ENCODE measurements at places on chromosomes 2 and 18.

DNA sequence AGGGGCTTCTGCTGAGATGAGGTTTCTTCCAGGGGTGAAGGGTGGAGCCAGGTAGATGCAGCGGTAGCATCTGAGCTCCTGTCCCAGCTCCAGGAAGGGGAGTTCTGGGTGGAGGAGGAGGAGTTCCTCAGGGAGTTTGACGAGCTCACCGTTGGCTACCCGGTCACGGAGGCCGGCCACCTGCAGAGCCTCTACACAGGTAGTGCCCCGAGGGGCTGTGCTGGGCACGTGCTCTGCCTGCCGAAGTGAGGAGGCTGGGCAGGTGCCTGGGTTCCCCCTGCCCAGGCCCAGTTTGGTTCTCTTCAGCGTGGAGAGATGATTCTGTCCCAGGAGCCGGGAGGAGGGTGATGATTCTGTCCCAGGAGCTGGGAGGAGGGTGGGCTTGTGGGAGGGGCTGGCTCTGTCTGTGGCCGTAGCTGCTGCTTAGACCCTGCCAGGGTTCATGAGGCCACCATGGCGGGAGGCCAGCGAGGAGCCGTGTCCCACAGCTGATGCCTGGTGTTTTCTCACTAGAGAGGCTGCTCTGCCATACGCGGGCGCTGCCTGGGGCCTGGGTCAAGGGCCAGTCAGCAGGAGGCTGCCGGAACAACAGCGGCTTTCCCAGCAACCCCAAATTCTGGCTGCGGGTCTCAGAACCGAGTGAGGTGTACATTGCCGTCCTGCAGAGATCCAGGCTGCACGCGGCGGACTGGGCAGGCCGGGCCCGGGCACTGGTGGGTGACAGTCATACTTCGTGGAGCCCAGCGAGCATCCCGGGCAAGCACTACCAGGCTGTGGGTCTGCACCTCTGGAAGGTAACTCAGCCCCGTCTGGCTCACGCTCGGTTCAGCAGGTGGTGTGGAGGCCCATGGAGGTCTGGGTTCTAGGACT, 8.2 kb downstream of the CAPN10 start:
- H3K4me3 ChIP-seq, result no peak overlapping the region
- H3K4me1 ChIP-seq, result no peaks in the 10 kb centered on the region
- no peak overlapping the region for H3K27ac ChIP-seq
- H3K27me3 ChIP-seq, result no peaks in the 10 kb centered on the region
- no peaks in the 10 kb centered on the region for H3K36me3 ChIP-seq
- DNase-seq, result no peak

DNA sequence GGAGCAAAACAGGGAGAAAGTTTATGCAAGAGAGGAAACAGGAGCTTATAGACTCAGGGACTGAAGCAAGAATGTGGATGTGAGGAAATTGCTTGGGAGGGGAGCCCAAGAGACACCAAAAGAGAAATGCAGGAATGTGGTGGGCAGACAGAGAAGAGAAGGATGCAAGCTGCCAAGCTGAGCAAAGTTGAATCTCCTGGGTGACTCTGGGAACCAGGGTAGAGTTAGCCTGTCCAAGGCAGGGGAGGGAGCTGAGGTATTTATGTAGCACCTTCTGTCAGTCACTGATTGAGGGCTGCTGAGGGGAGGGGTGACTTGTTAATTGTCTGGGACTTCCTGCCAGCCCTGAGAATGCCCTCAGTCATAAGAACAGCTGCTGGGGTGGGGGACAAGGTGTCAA, 464.3 kb downstream of the NBAS start:
- no peaks in the 10 kb centered on the region for H3K4me1 ChIP-seq
- no peak overlapping the region for H3K4me3 ChIP-seq
- H3K36me3 ChIP-seq, result no peaks in the 10 kb centered on the region
- H3K27me3 ChIP-seq, result no peaks in the 10 kb centered on the region

DNA sequence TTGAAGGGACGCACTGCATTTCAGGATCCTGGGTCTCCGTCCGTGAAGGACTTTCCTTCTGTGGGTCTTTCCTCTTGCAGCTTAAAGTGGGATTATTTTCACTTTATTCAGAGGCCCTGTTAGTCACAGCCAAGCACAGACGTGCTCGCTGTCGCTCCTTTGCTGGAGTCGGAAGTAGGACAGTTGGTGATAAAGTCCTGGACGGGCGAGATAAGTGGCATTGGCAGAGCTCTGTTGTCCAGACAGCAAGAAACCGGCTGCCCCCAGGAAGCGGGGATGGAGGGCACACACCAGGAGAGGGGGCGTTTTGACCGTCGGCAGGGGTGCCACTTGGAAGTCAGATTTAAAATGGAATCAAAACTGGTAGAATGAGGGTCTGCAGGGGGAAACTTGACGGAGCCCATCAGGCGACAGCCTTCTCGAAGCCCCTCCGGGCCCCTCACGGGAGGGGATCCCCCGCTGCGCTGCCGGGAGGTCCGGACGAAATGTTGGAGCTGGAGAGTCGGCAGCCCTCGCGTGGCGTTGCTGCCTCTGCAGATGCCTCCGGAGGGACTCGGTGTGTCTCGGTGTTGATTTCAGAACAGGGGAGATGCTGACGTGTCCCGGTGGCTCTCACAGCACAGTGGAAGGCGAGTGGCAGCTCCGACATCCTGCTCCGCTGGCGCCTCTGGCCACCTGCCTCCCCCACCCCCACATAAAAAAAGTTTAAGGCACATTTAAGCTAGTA, 124.2 kb downstream of the NFATC1 start:
- peak; percentile 45 for DNase-seq
- no peaks in the 10 kb centered on the region for H3K27me3 ChIP-seq
- H3K36me3 ChIP-seq, result no peaks in the 10 kb centered on the region
- H3K4me1 ChIP-seq, result no peaks in the 10 kb centered on the region

GRCh38 chr2:86791573-86791972, 860 bp upstream of the CD8A start:
- H3K27ac ChIP-seq, result no peak overlapping the region
- DNase-seq, result no peak
- H3K4me1 ChIP-seq, result no peaks in the 10 kb centered on the region

DNA sequence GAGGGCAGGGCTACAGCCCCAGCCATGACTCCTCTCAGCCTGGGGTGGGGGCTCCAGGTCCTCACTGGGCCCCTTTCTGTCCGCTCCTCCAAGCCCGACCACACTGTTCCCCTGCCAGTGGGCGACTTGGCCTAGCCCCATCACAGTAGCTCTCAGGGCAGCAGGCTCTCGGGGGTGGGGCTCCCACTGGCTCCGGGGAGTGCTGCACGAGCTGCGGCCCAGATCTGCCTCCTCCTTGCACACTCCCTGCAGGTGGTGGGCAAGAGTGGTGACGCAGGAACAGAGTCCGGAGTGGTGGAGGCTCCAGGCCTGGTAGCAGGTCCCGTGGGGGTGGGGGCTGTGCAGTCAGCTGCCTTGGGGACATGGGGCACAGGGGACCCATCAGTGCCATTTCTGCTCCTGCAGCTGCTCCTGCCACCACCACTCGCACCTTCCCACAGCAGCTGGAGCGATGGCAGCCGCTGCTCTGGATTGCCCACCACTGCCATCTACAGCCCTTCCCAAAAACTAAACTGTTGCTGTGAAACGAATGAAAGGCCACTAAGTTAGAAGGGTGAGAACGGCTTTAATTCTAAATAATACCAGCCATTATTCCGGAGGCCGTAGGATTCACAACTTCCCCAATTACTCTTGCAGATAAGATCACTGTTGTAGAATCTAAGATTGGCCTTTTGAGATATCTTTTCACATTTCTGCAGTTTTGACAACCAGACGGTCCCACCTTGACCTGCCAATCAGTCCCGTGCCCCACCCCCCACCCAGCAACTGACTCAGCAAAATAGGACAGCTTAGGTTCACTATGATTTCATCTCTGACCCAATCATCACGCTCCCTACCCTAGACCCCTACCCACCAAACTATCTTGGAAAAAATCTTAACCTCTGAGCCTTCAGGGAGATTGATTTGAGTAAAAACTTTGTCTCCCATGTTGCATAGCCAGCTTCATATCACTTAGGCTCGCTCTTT, 530.2 kb downstream of the DCC start:
- H3K4me1 ChIP-seq, result no peaks in the 10 kb centered on the region
- H3K27me3 ChIP-seq, result no peaks in the 10 kb centered on the region
- no peak for DNase-seq
- H3K36me3 ChIP-seq, result no peaks in the 10 kb centered on the region
- H3K27ac ChIP-seq, result no peak overlapping the region

GRCh38 chr18:59918320-59918755, 18.5 kb downstream of the PMAIP1 start:
- DNase-seq, result no peak
- no peaks in the 10 kb centered on the region for H3K36me3 ChIP-seq
- no peaks in the 10 kb centered on the region for H3K4me1 ChIP-seq
- no peak overlapping the region for H3K27ac ChIP-seq
- H3K4me3 ChIP-seq, result no peak overlapping the region

DNA sequence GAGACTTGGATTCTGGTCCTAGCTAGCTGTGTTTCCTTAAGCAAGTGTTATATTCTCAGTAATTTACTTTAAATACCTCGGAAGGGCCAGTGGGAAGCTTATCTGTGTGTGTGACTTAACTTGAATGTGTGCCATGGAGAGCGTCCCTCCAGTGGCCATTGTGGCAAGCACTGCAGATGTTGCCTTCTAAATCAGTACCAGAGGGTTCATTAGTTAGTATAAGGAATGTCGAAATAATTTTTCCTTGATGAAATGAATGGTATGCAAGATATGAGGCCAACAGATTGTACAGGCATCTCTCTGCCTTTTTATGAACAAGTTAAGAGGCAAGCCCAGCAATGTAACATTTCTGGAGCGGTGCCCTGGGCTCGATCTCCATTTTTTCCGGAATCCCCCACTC, 52.0 kb downstream of the FBXO36 start:
- no peaks in the 10 kb centered on the region for H3K27me3 ChIP-seq
- H3K36me3 ChIP-seq, result no peaks in the 10 kb centered on the region
- DNase-seq, result no peak
- no peak overlapping the region for H3K27ac ChIP-seq

DNA sequence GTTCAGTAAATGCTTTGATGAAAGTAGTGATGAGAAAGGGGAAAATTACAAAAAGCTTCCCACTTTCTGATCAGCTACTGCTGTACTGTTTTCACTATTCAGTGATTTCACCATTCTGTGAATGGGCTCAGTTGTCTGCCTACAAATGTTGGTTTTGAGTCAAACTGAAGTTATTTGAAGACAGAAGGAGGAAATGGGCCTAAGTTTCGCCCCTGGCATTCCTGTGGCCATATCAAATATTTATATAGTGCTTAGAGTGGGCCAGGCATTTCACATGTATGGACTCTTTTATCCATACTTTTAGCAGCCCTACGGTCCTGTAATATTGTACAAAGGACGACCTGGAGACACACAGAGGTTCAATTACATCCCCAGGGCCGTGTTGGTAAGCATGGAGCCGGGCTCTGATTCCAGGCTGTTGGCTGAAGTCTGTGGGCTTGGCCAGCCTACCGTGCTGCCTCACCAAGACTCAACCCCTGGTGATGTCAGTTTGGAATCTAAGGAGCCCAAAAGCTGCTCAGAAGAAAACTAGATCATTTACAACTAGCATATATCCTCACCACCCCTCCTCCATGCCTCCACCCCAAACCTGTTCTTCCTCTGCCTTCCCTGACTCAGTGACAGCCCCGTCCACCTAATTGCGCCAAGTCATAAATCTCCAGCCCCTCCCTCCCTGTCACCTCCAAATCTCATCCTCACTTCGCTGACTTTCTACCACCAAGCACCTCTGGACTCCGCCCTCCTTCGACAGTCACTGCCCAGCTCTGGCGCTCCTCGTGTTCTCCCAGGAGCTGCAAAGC, 10.1 kb upstream of the GRHL1 start:
- H3K27me3 ChIP-seq, result no peaks in the 10 kb centered on the region
- peak overlapping the region; percentile 66 for H3K27ac ChIP-seq
- no peak overlapping the region for H3K4me3 ChIP-seq
- H3K4me1 ChIP-seq, result no peaks in the 10 kb centered on the region
- DNase-seq, result no peak

- H3K27me3 ChIP-seq, result no peaks in the 10 kb centered on the region
- H3K4me1 ChIP-seq, result no peaks in the 10 kb centered on the region
- H3K4me3 ChIP-seq, result no peak overlapping the region
- DNase-seq, result no peak
These were observed 231.5 kb downstream of the PTH2R start for GRCh38 chr2:208638059-208638458.

DNA sequence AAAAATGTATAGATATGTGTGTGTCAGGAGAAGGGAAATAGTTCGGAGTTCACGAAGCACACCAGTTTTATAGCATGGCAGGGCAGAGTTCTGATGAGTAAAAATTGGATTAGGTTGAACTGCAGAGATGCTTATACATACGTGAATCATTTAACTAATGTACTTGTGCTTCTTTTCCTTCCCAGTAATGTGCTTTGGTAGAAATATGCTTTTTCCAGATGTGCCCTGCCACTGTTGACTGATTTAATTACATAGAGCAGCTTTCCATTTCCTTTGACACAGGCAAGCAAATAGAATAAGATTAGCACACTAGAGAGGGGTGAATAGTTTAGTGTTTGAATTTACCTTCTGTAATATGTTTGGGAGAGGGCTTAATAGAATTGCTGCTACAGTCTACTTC, 28.9 kb upstream of the ARMC9 start:
- H3K4me1 ChIP-seq, result no peaks in the 10 kb centered on the region
- no peak overlapping the region for H3K4me3 ChIP-seq
- H3K36me3 ChIP-seq, result no peaks in the 10 kb centered on the region
- no peaks in the 10 kb centered on the region for H3K27me3 ChIP-seq
- H3K27ac ChIP-seq, result no peak overlapping the region

DNA sequence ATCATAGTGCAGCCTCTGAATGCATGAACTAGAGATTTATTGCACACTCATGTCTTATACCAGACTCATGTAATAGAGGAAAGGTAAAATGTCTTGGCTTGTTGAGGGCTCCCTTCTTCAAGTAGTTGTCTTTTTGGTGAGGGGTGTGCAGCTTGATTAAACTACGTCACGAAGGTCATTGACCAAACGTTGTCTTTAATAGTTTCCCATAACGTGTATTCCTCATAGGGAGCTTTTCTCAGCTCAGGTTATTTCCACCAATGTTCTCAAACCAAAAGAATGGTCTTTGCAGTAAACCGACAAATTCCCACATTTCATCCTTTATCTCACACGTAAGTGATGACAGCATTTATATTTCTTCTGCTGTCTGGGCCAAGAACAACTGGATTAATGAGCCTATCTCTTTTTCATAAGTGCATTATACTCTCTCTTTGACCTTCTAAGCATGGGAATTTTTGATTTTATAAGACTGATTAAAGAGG, 547.7 kb upstream of the ZEB2 start:
- DNase-seq, result no peak
- no peaks in the 10 kb centered on the region for H3K36me3 ChIP-seq
- no peak overlapping the region for H3K4me3 ChIP-seq
- H3K27ac ChIP-seq, result no peak overlapping the region
- H3K27me3 ChIP-seq, result no peaks in the 10 kb centered on the region

GRCh38 chr2:213627054-213627710, 342.9 kb downstream of the SPAG16 start:
- H3K27ac ChIP-seq, result no peak overlapping the region
- H3K27me3 ChIP-seq, result no peaks in the 10 kb centered on the region
- DNase-seq, result no peak
- H3K36me3 ChIP-seq, result no peaks in the 10 kb centered on the region
- H3K4me1 ChIP-seq, result no peaks in the 10 kb centered on the region
- H3K4me3 ChIP-seq, result no peak overlapping the region

- no peak overlapping the region for H3K4me3 ChIP-seq
- no peak overlapping the region for H3K27ac ChIP-seq
- DNase-seq, result no peak
- H3K27me3 ChIP-seq, result no peaks in the 10 kb centered on the region
- H3K36me3 ChIP-seq, result no peaks in the 10 kb centered on the region
- no peaks in the 10 kb centered on the region for H3K4me1 ChIP-seq
These were observed 154.9 kb upstream of the NDUFV2 start for GRCh38 chr18:8947566-8947965.
